ENCODE measurements at places on chromosomes 3 and 15. TPM values are rescaled to one million over a fixed set of nuclear protein-coding genes. Genes with fewer than 3 reads are reported as not detected.

Gene LRRC34
- 16.0 TPM for polyA plus RNA-seq

Gene FSIP1
- polyA plus RNA-seq, result 2.7 TPM

Gene WDR48
- polyA plus RNA-seq, result 93.4 TPM

Gene SNRK
- 45.5 TPM for polyA plus RNA-seq

Gene PARP15
- 0.36 TPM for polyA plus RNA-seq

Gene RYR3
- polyA plus RNA-seq, result 14.2 TPM

Gene CNTN3
- polyA plus RNA-seq, result 5.4 TPM

Gene MYO5C
- 26.0 TPM for polyA plus RNA-seq

Gene UBAP1L
- polyA plus RNA-seq, result 4.3 TPM

Gene GOLGA8Q
- 0.78 TPM for polyA plus RNA-seq

Gene CCDC174
- 36.8 TPM for polyA plus RNA-seq

Gene RHOV
- polyA plus RNA-seq, result 1.7 TPM

Gene PRR20G
- not detected for polyA plus RNA-seq

- no peak for DNase-seq
These were observed 58.7 kb downstream of the SMAD3 start for GRCh38 chr15:67124111-67124510.

- no peak for DNase-seq
These were observed 154.5 kb downstream of the ATP8B4 start for GRCh38 chr15:49964551-49964950.

- peak; percentile 36 for DNase-seq
These were observed 1.1 kb downstream of the SLC35G2 start for GRCh38 chr3:136819731-136820679.

GRCh38 chr3:184531626-184532280 lies 29.8 kb upstream of the EPHB3 start:
- DNase-seq, result no peak

DNA sequence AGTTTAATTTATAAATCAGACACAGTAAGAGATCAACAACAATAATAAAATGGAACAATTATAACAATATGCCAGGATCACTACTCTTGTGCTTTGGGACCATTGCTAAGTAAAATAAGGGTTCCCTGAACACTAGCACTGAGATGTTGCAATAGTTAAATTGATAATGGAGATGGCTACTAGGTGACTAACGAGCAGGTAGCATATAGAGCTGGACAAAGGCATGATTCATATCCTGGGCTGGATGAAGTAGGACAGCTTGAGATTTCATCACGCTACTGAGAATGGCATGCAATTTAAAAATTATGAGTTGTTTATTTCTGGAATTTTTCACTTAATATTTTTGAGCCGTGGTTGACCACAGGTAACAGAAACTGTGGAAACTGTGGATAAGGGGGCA lies 20.7 kb upstream of the MYZAP start:
- no peak for DNase-seq

- peak; percentile 11 for DNase-seq
These were observed 15.7 kb downstream of the KIF9 start for GRCh38 chr3:47266709-47267489.

GRCh38 chr3:10187290-10187876 lies 22.7 kb downstream of the IRAK2 start:
- DNase-seq, result no peak

GRCh38 chr3:37986479-37987314 lies 3.9 kb upstream of the VILL start:
- DNase-seq, result no peak

DNA sequence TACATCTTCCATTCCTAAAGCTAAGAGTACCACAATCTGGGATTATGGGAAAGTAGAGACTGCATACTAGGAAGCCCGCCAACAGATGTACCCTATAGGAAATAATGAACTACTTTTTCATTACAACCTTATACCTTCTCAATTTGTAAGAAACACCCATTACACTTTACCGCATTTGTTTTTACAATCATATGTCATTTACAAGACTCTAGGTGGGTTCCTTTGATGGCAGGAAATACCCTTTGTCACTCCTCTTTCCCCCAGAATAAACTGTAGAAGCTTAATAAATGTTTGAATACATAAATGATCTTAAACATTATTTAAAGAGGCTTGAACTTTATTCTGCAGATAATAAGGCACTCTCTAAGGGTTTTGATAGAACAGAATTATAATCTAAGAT lies 150.1 kb upstream of the TGFBR2 start:
- DNase-seq, result no peak

DNA sequence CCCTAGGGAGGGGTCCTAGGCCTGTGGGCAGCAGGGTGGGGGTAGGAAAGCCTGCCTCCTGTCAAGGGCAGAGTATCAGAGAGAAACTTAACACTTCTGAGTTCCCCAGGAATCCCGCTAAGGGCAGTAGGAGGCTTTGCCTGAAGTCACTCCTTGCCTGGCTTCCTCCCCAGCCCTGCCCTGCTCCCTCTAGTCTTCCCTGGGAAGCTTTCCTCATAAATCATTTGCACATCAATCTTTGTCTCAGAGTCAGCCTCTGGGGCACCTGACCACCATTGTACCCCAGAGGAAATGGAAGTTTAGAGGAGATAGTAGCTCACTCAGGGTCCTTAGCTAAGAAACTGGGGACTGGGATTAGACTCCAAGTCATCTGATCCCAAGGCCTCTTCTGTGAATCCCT lies 129.4 kb upstream of the TLE3 start:
- DNase-seq, result no peak

DNA sequence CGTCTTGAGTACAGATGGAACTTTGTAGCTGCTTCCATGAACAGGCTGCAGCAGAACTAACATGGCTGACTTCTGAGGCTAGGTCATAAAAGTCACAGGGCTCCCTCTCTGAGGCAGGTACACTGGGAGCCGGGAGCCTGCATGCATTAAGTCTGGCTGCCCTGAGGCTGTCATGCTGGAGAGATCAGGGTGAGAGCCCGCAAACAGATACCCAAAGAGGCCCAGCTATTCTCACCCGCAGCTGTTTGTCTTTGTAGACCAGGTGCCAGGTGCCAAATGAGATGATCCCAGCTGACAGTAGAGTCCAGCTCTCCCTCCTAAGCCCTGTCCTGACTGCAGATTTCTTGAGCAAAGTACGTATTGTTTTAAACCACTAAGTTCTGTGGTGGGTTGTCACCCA lies 8.6 kb upstream of the SLCO3A1 start:
- no peak for DNase-seq

- DNase-seq, result no peak
These were observed 722 bp downstream of the CACNA1D start for GRCh38 chr3:53495146-53495519.

- DNase-seq, result no peak
These were observed 26.2 kb downstream of the ALDH1A2 start for GRCh38 chr15:58039079-58040035.

GRCh38 chr3:26438325-26438940 lies 184.1 kb upstream of the LRRC3B start:
- no peak for DNase-seq

DNA sequence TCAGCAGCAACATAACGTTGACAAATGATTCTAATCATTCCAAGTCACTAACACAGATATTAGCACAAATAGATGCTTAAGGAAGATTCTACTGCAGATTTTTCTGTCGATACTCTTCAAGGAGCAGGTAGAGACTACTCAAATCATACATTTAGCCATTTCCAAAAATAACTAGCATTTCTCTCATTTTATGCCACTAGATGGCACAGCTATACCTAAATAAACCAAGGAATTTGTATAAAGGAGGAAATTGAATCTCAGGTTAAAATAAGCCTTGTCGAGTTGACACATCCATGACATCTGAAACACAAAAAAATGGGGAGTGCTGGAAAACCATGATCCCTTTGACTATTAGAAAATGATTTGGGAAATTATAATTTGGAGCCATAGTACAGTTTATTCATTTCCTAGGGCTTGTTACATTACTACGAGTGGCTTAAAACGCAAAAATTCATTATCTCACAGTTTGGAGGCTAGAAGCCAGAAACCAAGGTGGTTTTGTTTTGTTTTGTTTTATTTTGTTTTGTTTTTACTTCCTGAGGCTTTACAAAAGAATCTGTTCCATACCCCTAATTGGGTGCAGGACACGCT lies 59.5 kb upstream of the STRIT1 start:
- DNase-seq, result peak; percentile 27

DNA sequence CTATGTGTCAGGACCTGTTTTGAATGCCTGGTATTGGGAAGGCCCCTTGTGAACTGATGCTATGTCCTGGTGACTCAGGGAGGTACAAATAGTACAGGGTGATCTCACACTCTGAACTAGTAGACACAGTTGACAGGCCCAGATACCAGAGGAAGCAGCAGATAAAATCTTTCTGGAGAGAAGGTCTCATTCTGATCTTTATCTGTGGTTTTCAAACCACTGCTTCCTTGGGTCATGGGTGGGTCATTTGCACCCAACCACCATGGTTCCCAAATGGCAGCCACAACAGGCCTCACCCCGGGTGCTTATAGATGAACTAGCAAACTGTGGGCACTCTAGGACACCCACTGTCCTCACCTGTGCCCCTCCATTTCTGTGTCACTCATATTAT lies 43.4 kb downstream of the PXYLP1 start:
- no peak for DNase-seq

DNA sequence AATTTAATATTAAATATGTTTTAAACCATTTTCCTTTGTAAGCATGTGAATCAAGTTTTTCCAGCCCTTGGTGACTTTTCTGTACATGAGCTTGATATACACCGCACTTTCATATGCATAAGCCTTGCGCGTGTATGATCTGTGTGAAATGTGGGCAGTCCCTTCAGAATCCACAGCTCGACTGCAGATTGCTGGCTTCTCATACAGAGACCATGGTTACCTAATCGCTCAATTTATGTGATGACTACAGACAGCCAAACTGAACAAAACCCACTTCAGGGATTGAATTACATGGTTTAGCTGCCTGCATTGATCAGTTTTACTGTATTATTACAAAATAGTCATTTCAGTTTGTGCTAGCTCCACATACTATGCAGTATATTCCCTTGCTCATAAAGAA lies 212.3 kb upstream of the NECTIN3 start:
- no peak for DNase-seq

DNA sequence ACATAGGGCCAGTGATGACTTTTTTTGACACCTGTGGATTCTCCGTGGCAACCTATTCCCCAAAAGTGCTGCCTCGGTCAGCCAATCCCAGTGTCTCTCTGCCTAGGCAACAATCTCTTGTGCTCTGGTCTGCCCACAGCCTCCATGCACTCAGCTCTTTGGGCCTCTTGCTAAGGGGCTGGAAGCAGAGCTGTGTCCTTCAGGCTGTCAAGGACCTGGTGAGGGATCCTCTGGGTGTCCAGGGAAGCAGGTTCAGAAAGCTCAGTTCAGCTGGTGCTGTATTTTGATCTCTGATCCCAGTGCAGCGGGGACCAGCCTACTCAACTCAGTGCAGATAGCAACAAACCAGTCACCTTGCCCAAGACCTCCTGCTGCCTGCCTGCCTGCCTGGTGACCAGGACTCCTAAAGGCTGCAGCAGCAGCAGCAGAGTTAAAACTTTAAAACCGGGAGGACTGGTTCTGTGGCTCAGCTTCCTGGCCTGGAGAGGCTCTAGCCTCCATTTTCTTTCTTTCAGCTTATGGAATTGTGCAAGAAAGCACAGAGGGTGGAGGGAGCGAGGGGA lies 6.2 kb downstream of the PAK6 start:
- DNase-seq, result no peak

- peak; percentile 85 for DNase-seq
These were observed 122.5 kb upstream of the ZBED2 start for GRCh38 chr3:111717601-111718000.

DNA sequence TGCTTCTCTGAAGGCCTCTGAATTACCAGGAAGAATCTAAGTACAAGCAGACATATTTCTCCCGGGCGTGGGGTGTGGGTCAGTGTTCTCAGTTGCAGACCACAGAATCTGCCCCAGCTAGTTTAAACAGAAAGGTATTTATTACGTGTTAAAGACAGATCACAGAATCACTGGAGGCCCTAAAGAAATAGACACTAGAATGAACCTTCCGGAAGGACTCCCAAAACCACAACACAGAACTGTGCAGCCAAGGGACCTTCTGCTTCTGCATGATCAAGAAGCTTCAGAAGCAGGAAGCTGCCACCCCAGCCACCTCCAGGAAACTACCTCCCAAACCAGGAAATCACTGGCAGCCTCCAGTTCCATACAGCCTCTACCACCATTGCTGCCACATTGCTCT lies 32.7 kb upstream of the ZFAND6 start:
- no peak for DNase-seq

DNA sequence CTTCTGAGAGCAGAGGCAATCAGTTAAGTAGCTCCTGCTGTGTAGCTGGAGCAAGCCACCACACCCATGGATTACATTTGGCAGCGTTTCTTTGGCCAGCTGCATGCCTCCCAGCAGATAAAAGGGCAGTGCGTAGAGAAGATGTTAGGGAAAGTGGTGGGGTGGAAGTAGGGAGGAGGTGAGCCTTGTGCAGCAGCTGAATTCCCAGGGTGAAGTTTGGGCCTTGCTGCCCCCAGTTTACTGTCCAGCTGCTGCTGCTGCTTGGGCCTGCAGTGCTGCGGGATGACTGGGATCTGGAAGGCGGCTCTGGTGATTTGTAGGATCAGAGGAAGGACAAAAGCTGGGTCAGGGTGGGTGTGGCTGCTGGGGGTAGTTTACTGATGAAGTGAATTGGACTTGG lies 318.7 kb upstream of the C2CD4B start:
- no peak for DNase-seq

DNA sequence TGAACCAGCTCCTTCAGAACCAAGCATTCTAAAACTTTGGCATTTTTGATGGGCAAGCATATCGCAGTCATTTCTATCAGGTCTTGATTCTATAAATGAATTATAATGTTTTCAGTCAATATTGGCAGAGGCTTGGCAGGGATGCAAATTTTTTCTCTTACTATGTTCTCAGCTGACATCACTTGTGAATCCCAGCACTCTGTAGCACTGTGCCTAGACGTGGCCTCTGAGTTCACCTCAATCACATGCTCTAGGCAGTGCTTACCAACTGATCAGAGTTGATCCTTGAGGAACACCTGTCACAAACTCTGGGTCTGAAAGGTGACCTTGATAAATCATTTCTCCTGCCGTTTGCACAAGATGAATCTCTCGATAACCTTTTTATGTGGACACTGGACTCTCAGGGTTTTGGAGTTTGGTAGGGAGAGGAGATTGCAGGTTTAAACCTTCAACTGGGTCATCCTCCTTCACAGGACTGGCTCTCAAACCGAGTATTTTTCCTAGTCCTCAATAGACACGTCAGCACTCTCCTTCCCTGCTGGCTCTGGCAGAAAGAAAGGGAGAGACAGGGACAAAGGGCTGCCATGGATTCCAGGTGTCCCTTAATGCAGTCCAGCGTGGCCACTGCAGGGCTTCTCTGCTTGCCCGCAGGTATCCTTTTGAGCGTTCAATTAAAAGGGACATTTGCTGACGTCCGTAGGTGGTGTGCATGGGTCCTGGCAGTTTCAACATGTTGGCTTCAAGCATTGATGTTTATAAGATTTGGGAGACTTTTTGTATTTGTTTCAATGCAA lies 222.3 kb upstream of the CMC1 start:
- DNase-seq, result no peak

DNA sequence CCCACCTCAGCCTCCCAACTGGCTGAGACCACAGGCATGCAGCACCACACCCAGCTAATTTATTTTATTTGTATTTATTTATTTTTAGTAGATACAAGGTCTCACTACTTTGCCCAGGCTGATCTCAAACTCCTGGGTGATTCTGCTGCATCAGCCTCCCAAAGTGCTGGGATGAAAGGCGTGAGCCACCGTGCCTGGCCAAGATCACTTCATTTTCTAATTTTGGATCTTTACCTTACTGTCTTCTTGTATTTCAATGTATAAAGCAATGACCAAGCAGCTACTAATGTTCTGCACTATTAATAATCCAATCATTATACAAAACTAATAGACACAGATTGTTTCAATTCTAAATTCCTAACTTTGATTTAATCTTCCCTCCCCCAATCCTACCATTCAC lies 56.2 kb downstream of the LRRFIP2 start:
- DNase-seq, result no peak

GRCh38 chr15:47959617-47960413 lies 161.0 kb upstream of the SLC24A5 start:
- DNase-seq, result no peak

Measured in renal pelvis (tissue), 12 donors.